ENCODE measurements at places on chromosomes 5 and 9.

GRCh38 chr5:999032-999501 is 9.5 kb upstream of the NKD2 start:
- DNase-seq: no peak

DNA sequence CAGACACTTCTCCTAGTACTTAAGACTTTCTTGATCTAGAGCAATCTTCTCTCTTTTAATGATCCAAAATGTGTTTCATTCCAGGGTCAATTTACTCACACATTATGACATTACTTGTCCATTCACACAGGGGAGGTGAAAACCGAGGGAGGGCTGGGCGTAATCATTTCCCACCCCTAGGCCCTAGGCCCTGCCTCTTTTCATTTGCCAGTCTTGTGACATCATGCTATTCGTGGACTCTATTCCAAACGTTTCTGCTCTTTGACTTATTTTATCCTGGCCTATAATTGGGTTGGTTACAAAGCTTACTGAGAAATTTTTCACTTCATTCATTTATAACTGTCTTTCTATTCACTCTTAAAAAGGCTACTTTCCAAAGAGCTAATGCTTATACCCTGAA is 2.4 kb downstream of the DCAF12 start:
- no peak for DNase-seq

- no peak for DNase-seq
These were observed 21.7 kb upstream of the SYNPO start for GRCh38 chr5:150618588-150619281.

- no peak for DNase-seq
These were observed at the start of gene PCDHB6 for GRCh38 chr5:141149812-141150211. TSS of gene PCDHB6 (plus strand) at chr5:141150057. CDS start at chr5:141150258, 201 bp downstream.

- no peak for DNase-seq
These were observed 98.7 kb downstream of the CCDC192 start for GRCh38 chr5:127801751-127802476.

GRCh38 chr9:135247227-135247930 is 159.9 kb downstream of the OLFM1 start:
- no peak for DNase-seq

DNA sequence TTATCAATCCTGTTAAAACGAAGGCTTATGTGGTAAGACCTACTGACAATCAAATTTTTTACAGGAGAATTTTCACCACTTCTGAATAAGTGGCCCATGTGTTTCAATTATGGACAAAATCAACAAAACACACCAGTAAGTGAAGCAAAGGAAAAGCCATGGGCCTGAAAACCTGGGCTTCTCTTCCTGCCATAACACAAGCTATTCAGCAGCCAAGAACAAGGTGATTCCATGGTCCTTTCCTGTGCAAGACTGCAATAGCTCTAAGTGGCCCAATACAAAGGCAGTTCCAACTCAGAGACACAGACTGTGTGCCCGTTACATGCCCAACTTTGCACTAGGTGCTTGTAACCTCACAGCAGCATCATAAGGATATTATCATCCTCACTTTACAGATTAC is 168.5 kb downstream of the EPB41L4A start:
- no peak for DNase-seq

- DNase-seq: no peak
These were observed 81.7 kb upstream of the ZBTB43 start for GRCh38 chr9:126722922-126723806.

GRCh38 chr5:1103505-1104326 is 8.1 kb downstream of the SLC12A7 start:
- DNase-seq: no peak

DNA sequence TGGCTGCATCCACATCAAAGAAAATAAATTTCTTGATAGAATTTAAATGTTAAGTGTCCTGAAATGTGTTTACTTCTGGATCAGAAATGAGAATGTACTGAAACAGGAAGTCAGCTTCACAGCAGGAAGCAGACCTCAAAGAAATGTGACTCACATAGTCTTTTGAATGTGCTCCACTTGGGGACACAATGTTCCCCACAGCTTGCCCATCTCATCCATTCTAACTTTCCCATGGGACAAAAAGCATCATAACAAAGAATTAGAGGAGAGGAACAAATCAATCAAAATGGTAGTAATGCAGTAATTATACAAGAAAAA is 85.7 kb downstream of the GRAMD2B start:
- DNase-seq: no peak

DNA sequence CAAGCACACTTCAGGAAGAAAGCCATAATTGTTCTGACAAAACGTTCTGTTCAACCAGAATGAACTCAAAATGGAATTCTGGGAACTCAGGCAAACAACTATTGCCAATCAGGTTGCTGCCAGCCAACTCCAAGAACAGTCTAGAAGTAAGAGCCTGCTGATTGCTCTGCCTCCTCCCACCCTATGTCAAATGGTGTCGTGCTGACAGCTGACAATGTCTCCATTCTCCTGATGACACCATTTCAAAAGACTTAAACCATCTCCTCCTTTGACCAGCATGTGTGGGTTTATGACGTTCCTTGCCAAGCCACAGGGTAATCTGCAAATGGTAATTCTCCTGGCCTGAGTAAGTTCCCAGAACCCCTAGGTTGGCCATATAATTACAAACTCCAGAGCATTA is 21.9 kb upstream of the PLIN2 start:
- no peak for DNase-seq

GRCh38 chr9:98907055-98907454 is 36.7 kb upstream of the COL15A1 start:
- DNase-seq: no peak

DNA sequence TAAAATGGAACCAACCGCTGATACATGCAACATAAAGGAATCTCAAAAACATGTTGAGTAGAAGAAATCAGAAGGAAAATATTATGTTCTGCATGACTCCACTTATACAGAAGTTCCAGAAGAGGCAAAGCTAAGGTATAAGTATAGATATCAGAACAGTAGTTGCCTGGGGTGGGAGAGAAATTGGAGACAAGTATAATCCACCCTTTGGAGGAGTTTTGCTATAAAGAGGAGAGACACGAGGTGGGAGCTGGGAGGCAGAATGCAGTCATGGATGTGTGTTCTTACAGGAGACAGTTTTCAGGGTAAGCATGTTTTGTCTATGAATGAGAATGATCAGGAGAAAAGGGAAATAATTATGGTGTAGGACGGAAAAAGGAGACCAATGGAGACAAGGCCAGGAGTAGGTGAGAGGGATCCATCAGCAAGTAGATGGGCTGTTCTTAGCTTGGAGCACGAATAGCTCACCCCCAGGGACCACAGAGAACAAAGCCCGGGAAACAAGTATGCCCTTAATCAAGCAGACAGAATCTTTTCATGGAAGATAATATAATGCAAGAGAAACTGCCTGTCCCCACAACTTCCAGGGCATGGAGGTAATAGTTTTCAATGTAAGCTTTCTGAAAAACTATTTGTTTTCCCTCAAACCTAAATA is 72.2 kb downstream of the MED27 start:
- no peak for DNase-seq

GRCh38 chr9:123331346-123332060 is 24.5 kb upstream of the CRB2 start:
- no peak for DNase-seq

DNA sequence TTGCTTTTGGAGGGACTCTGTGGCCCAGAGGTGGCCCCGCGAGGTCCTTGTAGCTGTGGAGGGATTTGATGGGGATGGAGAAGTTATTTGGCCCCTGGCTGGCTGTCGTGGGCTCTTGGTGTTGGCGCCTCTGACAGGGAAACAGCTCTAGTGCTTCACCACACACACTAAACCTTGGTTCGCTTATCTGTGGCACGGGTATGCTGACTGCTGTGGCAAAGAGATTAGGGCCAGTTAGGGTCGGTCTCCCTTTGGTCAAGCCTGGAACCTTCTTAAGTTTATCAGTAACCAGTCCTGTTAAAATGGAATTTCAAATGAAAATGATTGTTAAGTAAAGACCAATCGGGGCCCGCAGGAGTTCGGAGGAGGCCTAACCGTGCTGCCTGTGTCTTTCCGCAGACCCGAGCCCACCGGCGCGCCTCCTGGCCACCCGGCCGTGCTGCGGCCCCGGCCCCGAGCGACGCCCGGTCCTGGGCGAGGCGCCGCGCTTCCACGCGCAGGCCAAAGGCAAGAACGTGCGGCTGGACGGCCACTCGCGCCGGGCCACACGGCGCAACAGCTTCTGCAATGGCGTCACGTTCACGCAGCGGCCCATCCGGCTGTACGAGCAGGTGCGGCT is 28.4 kb downstream of the NEURL1B start:
- no peak for DNase-seq

DNA sequence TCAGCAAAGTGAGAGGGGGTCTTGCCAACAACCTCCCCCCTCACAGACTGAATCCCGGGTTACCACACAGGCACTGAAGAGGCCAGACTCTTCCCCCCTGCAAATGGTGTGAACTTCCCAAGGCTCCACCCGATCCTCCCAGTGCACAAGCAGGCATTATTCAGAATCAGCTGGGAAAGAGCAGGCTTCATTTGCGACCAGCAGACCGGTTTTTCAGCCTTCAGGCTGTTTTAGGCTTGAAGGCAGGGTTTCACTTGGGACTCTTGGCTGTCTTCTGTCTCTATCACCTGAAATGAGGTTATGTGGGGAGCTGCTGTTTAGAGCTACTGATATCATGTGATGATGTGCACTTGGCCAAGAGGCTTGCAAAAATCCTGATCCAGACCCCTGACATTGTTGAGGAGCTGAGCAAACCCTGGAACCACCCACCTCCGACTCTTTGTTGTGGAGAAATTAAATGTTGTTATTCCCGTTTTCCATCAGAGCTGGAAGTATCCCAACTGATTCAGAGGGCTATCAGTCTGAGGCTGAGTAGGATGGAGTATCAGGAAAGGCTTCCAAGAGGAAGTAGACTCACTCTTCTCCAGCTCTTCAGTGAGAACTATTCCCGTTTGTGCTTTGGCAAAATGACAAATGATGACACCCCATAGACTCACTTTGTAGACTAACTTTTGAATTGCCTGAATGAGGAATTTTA is 63.3 kb upstream of the ZFR start:
- DNase-seq: no peak

GRCh38 chr5:154481584-154482381 is 3.8 kb upstream of the HAND1 start:
- DNase-seq: no peak

DNA sequence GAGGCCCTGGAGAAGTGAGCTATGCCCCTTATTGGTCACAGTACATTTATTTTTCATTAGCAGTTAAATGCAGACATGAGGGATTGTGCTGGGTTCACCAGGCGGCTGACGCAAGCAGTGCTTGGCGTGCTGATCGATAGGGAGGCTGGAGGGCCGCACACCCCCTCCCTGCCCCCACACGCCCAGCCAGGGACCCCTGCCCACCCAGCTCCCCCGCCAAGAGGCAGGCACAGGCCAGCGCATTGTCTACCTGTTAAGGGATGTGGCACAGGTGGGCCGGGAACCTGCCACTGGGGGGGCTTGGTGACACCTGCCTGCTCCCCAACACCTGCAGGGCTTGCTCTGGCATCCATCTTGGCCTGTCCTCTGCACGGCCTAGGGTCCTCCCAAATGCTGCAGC is 39.2 kb downstream of the HK3 start:
- no peak for DNase-seq

DNA sequence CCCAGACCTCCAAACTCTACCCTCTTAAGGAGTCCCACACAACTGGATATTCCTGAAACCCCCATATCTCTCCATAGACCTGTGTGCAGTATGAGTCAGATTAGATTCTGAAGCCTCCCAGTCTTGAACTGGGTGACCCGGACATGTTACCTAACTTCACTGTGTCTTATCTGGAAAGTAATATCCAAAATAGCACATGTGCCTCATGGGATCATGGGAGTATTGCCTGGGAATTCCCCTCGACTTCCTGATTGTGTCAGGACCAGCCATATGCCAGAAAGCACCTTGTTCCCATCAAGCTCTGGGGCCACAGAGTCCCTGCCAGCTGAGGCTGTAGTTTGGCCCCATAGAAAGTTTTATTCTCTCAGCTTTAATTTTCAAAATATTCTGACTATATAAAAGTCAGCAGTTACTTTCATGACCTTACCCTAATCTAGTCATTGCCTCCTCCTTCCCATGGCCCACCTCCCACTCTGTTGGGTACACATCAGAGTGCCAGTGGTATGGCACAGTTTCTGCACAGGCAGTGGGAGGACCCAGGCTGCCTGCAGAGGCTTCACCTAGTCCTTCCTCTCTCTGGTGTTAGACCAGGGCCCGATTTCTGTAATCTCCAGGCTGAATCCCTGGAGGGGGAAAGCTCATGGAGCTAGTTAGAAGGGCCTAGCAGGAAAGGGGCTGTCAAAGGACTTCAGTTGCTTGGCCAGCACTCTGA is 19.5 kb upstream of the B4GALT1 start:
- DNase-seq: no peak

DNA sequence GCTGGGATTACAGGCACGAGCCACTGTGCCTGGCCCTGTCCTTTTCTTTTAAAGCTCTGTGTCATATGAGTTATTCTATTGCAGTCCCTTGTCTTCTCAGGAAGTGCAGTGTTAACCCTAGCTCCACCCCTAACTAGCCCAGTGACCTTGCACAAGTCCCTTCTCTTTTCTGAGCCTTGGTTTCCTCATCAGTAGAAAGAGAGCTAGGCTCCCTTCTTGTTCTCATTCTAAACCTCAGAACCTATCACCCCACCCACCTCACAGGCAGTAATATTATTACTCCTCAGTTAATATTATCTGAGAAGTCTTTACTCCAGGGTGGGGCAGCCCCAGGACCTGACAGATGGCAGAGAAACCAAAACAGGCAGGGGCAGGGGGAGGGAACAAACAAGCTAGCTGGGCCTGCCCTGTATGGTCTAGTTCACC is 7.2 kb downstream of the CYFIP2 start:
- DNase-seq: no peak

- DNase-seq: no peak
These were observed 7.2 kb downstream of the HAVCR1 start for GRCh38 chr5:157051604-157052245.

DNA sequence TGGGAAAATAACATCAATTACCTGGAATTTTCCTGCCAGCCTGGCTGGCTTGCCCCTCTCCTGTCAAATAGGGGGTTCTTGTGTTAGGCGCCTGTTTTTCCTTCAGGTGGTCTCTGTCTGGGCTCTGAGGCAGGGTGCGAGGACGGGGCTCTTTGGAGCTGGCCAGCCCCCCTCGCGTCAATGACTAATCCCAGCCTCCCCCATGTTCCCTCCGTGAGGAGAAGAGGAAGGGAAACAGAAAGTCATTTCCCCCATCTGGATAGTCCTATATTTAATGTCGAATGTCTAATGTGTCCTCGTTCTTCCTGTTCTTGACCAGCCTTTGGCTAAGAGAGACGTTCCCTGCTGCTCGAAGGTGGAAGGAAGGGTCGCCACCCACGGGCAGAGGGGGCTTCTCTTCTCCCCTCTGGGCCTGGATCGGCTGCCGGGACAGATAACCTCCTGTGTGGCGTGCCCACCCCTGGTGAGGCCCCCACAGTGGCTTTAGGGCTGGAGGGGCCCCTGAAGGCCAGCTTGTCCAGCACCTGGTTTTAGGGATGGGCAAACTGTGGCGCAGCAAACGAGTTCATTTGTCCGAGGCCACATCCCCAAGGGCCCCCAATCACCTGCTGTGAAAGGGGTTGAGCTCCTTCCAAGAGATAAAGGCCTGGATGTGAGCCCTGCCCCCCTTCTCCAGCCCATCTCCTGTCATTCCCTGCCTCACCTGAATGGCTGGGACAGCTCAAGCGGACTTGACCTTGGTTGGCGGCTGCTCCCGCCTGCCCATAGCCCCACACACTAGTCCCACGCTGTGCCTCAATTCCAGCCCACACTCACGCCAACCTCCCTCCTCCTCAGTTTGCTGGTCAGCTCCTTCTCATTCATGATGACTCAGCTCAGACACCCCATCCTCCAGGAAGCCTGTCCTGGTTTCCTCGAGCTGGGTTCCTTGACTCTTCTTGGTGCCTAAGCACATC is 35.9 kb upstream of the UNC5A start:
- no peak for DNase-seq

Data from amygdala (tissue), 56 donors.